Activated T-cell treated with anti-CD3 and anti-CD28 coated beads for 48 hours (primary cell): ENCODE measurements at places on chromosomes 6 and 20.
A peak's percentile ranks its signal among the peaks of the same experiment; 100 is the strongest.

- no peak for DNase-seq
These were observed 1.1 kb upstream of the FAXC start for GRCh38 chr6:99350573-99350972.

GRCh38 chr6:11970114-11970513 lies 42.0 kb upstream of the HIVEP1 start:
- no peak for DNase-seq

GRCh38 chr6:160160929-160161646 lies 39.5 kb downstream of the SLC22A1 start:
- DNase-seq, result no peak

GRCh38 chr6:41748542-41748941 lies 1.3 kb upstream of the PGC start:
- no peak for DNase-seq

GRCh38 chr6:72683797-72684196 lies 61.9 kb downstream of the KCNQ5 start:
- no peak for DNase-seq

DNA sequence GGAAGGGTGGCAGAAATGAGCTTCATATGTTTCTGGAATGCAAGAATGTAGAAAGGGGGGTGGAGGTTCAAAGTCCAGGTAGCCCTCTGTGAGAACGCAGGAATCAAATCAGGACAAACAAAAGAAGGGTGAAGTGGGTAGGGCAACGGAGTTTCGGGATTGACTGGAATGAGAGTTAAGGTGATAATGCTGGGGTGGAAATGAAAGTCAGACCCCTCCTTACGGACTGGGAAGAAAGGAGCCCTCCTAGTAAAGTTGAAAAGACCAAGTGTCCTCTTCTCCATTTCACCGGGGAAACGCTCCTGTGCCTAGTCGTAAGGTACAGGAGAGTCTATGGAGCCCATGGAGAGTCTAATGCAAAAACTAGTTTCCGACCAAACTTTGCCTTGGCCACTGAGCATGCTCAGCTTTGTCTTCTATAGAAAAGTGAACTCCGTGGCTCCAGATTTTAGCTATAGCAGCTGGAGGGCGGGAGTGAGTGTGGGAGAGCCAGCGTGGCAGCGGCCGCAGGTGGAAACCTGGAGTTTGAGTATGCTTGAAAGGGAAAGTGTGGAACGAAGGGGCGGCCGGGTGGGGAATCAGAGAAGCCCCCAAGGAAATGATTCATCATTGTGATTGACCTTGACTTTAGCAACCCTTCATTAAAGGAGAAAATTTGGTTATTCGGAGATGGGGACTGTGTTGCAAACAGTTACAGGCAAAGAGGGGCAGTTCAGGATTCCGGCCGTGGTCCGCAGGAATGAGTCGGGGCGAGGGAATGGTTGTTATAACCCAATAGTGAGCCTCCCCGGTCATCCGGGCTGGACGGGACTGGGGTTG lies 1.3 kb upstream of the LRRC1 start:
- no peak for DNase-seq

- DNase-seq, result no peak
These were observed 8.8 kb downstream of the NPBWR2 start for GRCh38 chr20:64098471-64099013.

DNA sequence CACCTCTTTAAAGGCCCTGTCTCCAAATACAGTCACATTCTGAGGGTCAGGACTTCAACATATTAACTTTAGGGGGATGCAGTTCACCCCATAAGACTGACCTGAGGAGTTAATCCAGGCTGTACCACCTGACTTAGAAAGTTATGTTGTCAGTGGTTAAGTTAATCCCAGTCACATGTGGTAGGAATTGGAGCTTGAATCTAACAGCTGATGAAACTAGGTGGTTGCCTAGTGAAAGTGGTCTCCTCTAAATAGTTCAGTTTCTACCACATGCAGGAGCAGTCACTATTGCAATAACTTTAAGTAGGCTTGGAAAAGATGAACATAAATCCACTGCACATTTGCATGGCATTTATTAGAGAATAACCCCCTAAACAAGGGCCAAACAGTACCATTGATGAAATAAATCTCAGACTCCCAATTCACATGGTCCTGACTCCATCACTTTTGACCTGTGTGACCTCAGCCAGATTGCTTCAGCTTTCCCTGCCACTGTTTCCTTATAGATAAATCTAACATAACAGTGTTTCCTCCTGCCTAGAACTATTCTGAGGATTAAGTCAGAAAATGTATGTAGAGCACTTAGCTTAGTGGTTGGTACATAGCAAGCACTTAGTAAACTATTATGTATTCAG lies 20.1 kb downstream of the SAMD5 start:
- no peak for DNase-seq

GRCh38 chr20:20334489-20334888 lies 33.4 kb upstream of the INSM1 start:
- DNase-seq, result no peak

DNA sequence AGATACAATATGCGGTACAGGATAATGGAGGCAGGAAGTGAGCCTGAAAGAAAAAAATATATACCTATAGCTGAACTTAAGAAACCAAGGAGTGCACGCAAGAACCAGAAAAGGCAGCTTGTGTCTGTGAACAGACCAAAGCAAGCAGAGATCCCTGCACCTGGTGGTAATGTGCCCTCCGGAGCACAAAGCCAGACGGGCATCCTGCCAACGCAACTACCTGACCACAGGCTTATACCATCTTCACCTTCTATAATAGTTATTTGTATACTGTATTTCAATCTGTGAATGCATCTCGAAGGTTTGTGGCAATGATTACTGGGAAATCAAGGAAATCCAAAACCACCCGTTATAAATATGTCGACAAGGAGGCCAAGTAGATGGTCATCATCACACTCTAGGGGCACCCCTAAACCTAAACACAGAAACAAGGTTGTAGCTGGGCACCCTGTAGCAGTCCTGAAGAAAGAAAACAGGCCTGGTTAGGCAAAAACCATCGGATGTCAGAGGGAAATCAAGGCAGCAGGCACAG lies 801 bp downstream of the FBXL4 start:
- DNase-seq, result peak; percentile 25

DNA sequence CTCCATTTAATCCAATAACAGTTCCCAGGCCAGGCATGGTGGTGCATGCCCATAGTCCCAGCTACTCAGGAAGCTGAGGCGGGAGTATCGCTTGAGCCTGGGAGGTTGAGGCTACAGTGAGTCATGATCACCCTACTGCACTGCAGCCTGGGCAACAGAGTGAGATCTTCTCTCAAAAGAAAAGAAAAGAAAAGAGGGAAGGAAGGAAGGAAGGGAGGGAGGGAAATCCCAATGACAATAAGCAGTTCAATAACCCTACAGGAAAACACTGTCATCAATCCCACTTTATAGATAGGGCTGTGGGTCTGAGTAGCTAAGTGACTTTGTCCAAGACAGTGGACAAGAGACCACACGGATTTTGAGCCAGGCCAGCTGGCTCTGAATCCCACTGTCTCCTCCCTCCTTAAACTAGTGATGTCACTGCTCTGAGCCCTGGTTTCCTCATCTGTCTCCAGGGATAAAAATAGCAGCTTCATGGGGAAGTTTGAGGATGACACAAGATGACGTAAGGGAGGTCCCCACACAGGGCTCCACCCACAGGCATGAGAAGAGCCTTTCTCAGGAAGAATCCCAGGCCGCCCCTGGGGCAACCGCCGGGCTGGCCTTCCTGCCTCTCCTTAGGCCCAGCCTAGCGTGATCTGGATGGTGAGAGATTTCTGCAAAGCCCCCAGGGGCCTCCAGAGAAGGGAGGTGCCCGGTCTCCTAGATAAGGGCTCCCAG lies 7.2 kb upstream of the TRIB3 start:
- DNase-seq, result no peak

GRCh38 chr6:21384216-21384615 lies 209.3 kb upstream of the SOX4 start:
- DNase-seq, result no peak

- no peak for DNase-seq
These were observed 684.6 kb upstream of the MARCKS start for GRCh38 chr6:113172531-113172966.

GRCh38 chr20:6067763-6068318 lies 14.0 kb upstream of the LRRN4 start:
- no peak for DNase-seq

GRCh38 chr6:14951704-14952103 lies 294.2 kb upstream of the JARID2 start:
- DNase-seq, result no peak

DNA sequence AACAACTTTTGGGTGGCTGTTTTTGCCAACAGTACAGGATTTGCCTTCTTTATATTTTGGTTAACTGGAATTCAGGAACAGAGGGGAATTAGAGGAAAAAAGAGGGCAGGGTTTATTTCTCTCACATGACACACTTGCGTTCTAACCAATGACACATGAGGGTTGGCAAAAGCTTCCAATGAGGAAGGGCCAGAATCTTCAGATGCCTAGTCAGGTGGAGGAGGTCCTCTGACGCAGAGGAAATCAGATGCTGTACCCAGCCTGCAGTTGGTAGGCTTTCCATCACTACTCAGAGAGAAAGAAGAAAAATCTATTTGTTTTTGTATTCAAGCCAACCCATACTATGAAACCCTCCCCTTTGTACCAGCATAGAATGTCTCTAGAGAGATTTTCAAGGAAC lies 20.8 kb downstream of the TM9SF4 start:
- DNase-seq, result no peak

- no peak for DNase-seq
These were observed 45.2 kb upstream of the TFAP2A start for GRCh38 chr6:10460096-10460495.

DNA sequence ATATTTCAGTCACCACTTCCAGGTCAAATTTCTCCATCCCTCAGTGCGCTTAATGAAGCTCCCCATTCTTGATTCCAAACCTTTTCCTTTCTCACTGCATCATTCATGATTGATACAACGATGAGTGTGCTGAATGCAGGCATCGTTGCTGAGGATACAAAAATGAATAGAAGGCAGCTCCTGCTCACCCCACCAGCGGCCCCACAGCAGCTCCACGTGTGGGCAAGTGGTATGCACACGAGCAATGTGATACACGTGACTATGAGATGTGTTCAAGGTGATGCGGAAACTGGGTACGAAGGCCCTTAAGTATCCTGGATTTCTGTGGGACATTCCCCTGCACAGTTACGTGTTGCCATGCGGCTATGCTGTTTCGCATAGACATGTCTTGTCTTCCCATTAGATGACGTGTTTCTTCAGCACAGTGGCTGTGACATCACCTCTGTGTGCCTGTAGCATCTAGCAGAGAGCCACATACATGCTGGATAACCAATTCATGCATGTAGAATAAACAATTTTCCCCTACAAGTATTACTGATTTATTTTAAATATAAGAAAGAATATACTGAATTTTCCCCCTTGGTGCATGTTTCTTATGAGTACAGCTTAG lies 260.5 kb upstream of the AGPAT4 start:
- DNase-seq, result no peak

DNA sequence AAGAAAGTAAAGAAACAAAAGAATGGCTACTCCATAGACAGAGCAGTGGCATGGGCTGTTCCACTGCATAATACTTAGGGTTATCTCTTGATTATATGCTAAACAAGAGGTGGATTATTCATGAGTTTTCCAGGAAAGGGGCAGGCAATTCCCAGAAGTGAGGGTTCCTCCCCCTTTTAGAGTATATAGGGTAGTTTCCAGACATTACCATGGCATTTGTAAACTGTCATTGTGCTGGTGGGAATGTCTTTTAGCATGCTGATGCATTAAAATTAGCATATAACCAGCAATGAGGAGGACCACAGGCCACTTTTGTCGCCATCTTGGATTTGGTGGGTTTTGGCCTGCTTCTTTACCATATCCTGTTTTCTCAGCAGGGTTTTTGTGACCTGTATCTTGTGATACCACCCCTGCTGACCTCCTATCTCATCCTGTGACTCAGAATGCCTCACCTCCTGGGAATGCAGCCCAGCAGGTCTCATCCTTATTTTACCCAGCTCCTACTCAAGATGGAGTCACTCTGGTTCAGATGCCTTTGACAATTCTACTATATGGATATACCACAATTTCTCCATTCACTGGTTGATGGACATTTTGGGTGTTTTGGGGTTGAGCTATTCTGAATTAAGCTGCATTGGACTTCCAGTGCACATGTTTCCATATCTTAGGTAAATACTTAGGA lies 280.6 kb downstream of the FARS2 start:
- no peak for DNase-seq

DNA sequence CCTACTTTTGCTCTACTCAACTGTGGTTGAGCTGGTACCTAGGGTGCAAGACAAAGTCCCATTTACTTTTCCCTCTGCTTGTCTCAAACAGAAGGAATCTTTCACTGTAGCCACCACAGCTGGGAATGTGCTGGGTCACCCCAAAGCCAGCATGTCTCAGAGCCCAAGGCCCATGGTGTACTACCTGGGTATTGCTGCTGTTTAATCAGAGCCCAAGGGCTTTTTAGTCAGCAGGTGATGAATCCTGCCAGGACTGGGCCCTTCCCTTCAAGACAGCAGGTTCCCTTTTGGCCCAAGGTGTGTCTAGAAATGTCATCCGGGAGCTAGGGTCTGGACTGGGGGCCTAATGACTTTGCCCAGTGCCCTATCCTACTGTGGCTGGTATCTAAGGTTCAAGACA lies 249.8 kb downstream of the HDGFL1 start:
- DNase-seq, result no peak

DNA sequence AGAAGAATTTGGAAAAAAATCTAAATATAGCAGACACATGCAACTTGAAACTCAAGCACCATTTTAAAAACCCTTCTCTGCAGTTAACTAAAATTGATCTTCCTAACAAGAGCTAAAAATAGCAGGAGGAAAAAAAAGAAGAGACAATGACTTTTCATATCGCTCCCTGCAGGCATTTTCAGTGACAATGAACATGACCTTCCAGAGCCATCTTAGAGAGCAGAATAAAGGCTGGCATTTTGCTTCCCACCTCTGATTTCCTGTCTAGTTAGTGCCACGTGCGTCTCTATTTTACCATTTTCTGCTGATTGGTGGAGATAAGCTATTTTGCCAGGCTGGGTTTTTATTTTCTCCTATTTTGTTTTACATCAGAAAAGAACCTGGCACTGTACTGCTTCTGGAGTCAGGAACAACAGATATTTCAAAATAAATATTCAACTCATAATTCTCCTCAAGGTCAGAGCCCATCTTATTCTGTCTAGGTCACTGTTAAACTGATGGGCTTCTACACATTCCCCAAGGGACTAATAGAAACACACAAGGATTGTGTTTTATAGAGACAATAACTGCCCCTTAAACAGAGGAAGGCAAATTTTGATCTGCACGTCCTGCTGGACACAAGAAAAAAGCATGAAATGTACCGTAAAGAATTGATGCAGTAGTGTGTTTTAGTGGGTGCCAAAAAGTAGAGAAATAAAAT lies 70.2 kb upstream of the ENPP5 start:
- no peak for DNase-seq

- no peak for DNase-seq
These were observed 20.0 kb upstream of the TMEM181 start for GRCh38 chr6:158539881-158540280.

DNA sequence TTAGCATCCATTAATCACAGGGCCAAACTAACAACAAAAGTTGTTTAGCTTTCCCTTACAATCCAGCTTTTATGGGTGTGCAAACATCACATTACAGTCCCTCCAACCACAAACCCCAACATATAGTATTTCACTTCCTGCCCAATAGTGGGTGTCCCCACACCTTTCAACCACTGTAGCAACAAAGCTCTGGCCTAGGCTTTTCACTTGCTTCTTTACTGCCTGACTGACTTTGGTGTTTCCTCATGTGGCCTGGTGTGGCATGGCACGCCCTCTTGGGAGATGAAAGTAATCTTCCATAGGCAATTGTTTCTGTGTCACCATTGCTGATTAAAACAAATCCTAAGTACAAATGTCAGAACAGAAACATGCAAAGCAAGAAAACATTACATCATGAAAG lies 46.3 kb downstream of the MCM8 start:
- DNase-seq, result no peak

GRCh38 chr6:108744244-108744972 lies 103.8 kb upstream of the ARMC2 start:
- no peak for DNase-seq
